Nucleus accumbens (tissue), 56 donors: ENCODE measurements at places on chromosomes 13 and 19.

GRCh38 chr13:95191821-95192563 lies 109.3 kb downstream of the ABCC4 start:
- peak; percentile 40 for DNase-seq

- no peak for DNase-seq
Observed at GRCh38 chr13:44300895-44301638, 72.6 kb upstream of the SERP2 start.

DNA sequence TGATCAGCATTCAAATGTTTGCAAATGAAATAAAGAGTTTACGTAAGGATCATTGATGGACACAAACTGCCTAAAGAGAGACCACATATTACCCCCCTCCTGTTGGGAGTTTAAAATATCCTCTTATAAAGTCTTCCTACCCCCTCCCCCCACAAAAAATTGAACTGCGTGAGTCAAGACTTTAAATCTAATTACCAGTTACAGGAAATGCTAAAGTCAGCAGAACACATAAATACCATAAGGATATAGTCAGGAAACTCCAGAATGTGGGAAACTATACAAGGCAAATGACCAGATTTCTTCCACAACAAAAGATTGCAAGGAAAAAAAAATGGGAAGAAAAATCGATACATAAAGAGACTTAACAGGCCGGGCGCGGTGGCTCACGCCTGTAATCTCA lies 44.4 kb upstream of the FARP1 start:
- no peak for DNase-seq

GRCh38 chr13:79528759-79529191 lies 47.8 kb downstream of the NDFIP2 start:
- no peak for DNase-seq

DNA sequence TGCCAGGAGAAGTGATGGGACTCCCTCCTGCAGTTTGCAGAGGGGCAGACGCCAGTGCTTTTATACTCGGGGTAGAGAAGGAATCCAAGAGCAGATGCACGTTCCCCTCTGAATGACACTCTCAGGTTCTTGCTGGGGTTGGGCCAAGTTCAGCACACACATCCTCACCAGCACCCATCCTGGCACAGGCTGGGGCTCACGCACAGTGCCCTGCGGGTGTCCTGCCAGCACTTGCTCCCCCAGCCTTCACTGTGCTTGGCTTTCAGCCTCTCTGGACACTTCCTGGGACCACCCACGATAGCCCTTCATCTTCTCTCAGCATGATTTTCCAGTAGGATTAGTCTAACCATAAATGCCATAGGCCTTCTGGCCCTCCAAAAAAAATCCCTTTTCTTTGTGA lies 158.6 kb downstream of the ZNF536 start:
- no peak for DNase-seq

- no peak for DNase-seq
Observed at GRCh38 chr13:100361504-100361903, 227.1 kb downstream of the GGACT start.

- no peak for DNase-seq
Observed at GRCh38 chr13:94433055-94433961, 46.2 kb downstream of the DCT start.

DNA sequence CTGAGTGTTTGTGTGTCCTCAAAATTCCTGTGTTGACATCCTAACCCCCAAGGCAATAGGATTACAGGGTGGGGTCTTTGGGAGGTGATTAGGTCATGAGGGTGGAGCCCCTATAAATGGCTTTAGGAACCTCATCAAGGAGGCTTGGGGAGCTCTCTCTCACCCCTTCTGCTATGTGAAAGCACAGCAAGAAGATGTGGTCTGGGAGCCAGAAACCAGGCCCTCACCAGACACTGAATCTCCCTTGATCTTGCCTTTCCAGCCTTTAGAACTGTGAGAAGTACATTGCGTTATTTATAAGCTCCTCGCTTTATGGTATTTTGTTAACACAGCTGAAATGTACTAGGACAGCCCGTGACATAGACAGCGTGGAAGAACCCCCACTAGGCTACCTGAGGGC lies 712.0 kb upstream of the SGCG start:
- no peak for DNase-seq

GRCh38 chr19:11232555-11232954 lies 6.9 kb upstream of the ANGPTL8 start:
- no peak for DNase-seq

- no peak for DNase-seq
Observed at GRCh38 chr13:19597523-19597922, 35.9 kb upstream of the MPHOSPH8 start.

- DNase-seq, result no peak
Observed at GRCh38 chr19:43720936-43721335, 5.1 kb downstream of the IRGC start.

DNA sequence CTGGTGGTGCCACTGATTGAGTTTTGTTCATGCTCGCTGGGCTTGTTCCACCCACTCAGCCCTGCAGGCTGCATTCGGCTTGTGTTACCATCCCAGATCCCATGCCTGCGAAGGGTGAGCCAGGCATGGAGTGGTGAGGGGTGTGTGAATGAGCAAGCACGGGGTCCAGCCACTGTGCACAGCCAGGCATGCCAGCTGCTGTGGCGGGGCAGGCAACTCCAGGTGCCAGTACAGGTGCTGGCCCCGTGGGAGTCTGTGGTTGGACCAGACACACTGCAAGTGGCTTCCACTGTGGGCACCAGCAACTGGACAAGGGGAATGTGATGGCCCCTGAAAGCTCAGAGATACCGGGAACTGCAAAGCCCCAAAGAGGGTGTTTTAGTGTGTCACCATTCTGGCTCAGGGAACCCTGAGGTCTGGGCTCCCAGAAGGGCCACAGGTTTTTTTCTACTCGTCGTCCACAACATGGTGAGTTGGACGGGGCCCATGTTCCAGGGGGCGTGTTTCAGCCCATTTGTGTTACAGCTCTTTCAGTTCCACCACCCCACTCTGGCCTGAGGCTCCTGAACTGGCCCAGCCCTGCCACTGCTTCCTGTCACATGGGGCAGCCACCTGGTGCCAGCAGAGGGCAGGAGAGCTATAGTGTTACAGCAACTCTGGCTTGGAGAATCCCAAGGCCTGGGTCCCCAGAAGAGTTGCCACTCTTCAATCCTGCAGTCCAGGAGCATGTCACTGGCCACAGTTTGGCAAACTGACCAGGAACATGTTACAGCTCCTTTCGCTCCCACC lies 217.0 kb upstream of the OBI1 start:
- no peak for DNase-seq

DNA sequence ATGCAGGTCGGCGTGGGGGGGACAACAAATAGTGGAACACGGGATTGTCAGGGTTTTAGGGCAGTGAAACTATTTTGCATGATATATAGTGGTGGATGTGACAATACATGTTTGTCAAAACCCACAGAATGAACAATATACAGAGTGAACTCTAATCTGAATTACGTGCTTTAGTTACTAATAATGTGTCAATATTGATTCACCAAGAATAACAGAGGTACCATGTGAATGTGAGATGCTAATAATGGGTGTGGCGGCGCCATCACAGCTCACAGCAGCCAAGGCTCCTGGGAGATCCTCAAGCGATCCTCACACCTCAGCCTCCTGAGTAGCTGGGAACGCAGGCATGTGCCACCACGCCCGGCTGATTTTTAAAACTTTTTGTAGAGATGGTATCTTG lies 12.9 kb downstream of the ELAVL1 start:
- no peak for DNase-seq

- no peak for DNase-seq
Observed at GRCh38 chr13:60112771-60113170, 51.0 kb downstream of the DIAPH3 start.

- no peak for DNase-seq
Observed at GRCh38 chr13:94416454-94417080, 62.9 kb downstream of the DCT start.

- peak; percentile 62 for DNase-seq
Observed at GRCh38 chr19:56566904-56567273, 379 bp upstream of the ZNF470 start.

DNA sequence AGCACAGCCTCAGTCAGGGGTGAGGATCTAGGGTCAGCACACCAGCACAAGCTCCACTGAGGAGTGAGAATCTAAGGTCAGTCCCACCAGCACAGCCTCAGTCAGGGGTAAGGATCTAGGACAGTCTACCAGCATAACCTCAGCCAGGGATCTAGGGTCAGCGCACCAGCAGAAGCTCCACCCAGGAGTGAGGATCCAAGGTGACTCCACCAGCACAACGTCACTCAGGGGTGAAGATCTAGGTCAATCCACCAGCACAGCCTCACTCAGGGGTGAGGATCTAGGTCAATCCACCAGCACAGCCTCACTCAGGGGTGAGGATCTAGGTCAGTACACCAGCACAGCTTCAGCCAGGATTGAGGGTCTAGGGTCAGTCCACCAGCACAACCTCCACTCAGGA lies 64.5 kb downstream of the RAB20 start:
- no peak for DNase-seq

- DNase-seq, result no peak
Observed at GRCh38 chr19:18291019-18291524, 9.7 kb upstream of the JUND start.

GRCh38 chr13:111286162-111286561 lies 34.3 kb upstream of the TEX29 start:
- DNase-seq, result no peak

DNA sequence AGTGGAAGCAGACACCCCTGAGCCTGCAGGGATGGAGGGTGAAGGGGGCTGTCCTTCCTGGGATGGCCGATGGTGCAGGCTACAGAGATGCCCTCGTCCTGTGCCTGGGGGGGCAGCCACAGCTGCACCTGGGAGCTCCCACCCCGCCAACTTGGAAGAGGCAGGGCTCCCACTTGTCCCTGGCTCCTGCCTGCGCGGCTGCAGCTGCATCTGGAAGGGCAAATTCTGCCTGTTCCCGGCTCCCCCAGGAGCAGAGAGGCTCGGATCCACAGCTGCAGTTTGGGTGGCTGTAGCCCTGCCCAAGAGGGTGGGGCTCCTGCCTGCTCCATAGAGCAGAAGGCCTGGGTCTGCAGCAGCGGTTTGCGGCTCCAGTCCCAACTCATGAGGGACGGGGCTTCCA lies 2.2 kb downstream of the CEP89 start:
- no peak for DNase-seq

DNA sequence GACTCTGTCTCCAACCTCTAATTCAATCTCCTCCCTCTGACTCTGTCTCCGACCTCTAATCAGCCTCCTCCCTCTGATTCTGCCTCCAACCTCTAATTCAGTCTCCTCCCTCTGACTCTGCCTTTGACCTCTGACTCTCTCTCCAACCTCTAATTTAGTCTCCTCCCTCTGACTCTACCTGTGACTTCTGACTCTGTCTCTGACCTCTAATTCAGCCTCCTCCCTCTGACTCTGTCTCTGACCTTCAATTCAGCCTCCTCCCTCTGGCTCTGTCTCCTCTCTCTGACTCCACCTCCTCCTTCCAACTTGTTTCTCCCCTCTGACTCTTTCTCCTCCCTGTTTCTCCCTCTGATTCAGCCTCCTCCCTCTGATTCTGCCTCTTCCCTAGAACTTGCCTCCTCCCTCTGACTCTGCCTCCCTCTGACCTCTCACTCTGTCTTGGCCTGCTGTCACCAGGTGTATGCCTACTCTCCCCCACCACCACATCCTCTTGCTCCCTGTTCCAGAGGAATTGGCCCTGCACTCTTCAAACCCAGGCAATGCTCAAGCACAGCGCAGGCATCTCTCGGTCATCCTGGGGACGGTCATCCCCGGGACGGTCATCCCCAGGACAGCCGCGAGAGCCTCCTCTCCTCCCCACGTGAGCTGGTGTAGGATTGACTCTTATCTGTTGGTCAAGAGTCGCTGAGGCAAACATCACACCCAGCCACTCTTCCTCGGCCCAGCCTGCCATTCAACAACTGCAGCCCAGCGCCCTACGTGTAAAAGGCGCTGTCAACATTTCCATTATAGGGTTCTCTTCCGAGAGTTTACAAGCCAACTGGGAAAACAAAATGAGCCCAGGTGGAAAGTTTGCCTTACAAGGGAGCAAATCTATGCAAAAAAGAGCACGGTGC lies 60.2 kb downstream of the ZIC5 start:
- DNase-seq, result no peak

GRCh38 chr19:40802300-40803169 lies 3.5 kb downstream of the EGLN2 start:
- DNase-seq, result no peak

GRCh38 chr13:46796129-46796514 lies 839 bp downstream of the ESD start:
- DNase-seq, result no peak

DNA sequence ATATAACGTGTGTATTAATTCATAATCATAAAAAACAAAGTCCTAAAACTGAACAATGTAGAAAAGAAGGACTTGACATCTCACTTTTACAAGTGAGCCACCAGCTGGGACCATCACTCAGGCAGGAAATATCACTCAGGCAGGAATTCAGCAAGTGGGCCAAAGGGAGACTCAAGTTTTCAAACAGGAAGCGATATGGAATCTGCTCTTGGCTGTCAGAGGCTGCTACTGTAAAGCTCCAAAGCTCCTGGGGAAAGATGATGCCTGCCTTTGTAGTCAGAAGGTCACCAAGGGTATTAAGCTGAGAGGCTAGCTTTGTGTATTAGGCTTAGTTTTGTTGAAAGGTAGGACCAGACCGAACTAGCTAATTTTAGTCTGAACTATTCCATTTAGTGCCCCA lies 5.5 kb upstream of the AKAP11 start:
- DNase-seq, result no peak

DNA sequence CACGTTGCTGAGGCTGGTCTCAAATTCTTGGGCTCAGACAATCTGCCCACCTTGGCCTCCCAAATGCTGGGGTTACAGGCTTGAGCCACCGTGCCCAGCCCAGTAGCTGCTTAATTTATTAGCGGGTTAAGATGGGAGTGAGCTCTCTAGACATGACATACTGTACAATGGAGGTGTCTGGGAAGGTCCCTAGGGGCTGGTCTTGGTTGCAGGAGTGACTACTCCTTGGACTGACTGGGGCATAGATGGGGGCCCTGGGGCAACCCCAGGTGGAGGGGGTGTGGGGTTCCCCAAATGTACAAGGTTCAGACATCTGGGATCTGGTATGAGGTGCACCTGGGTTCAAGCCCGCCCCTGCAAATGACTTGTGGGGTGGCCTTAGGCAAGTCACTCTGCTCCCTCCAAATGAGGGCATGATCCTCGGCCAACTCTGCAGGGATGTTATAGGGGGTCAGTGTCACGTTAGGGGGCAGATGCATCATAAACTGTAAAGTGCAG lies 12.8 kb downstream of the CIB3 start:
- DNase-seq, result no peak

GRCh38 chr19:19064098-19064722 lies 416 bp downstream of the SLC25A42 start:
- no peak for DNase-seq
